ENCODE measurements at places on chromosomes 6 and 20.

DNA sequence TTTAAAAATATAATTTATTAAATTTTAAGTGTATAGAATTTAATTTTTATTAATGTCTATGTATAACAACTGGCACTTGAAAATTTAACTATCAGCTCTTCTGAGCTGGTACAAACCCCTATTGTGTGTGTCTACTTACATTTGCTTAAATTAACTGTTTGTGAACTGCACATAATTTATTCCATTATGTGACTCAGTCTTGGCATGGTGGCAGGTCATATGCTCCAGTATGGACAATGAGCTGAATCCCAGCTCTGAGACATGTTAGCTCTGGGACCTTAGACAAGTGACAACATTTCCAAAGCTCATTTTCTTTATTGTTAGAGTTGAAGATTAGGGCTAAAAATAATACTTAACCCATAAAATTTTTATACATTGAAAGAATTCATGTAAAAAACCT is 526.1 kb upstream of the MARCKS start:
- H3K4me1 ChIP-seq: no peaks in the 10 kb centered on the region
- no peaks in the 10 kb centered on the region for H3K27me3 ChIP-seq
- H3K36me3 ChIP-seq: no peaks in the 10 kb centered on the region

- DNase-seq: no peak
- no peaks in the 10 kb centered on the region for H3K27me3 ChIP-seq
- no peak overlapping the region for H3K27ac ChIP-seq
- H3K4me3 ChIP-seq: no peak overlapping the region
- no peaks in the 10 kb centered on the region for H3K36me3 ChIP-seq
These were observed 176.4 kb downstream of the SOX4 start for GRCh38 chr6:21769968-21770367.

DNA sequence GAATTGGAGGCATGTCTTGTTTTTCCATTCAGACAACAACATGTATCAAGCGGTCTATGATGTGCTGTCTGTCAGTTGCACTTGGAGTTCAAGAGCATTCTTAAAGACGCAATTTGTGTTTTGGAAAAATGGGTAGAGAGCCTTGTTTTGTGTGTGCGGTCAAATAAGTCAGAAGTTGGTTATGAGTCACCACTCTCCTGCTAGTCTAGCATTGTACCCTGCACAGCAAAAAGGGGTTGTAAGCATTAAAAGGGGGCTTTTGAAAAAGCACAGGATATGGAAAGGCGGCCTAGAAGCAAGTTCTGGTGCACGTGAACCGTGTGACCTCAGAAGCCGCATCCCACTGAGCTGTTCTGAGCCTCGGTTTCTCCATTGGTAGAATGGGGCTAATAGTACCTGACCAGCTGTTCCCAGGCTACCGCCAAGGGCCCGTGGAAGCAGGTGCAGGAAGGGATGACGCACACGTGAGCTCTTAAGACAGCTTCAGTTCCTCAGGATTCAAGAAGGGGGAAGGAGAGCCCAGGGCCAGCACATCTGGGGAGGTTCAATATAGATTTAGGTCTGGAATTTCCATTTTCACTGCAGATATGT is 61.6 kb upstream of the SNX9 start:
- peaks cover 24% of the 10 kb centered on the region for H3K4me1 ChIP-seq
- no peak overlapping the region for H3K27ac ChIP-seq
- no peaks in the 10 kb centered on the region for H3K27me3 ChIP-seq
- H3K36me3 ChIP-seq: no peaks in the 10 kb centered on the region

- H3K4me3 ChIP-seq: no peak overlapping the region
- no peak overlapping the region for H3K27ac ChIP-seq
- H3K4me1 ChIP-seq: no peaks in the 10 kb centered on the region
- H3K36me3 ChIP-seq: no peaks in the 10 kb centered on the region
- H3K27me3 ChIP-seq: no peaks in the 10 kb centered on the region
- DNase-seq: no peak
These were observed 54.8 kb downstream of the CAP2 start for GRCh38 chr6:17448165-17448564.

GRCh38 chr6:167833396-167833763 is 6.7 kb downstream of the AFDN start:
- no peak overlapping the region for H3K27ac ChIP-seq
- no peaks in the 10 kb centered on the region for H3K36me3 ChIP-seq
- 0 out of 2 replicates have a peak, but pooled peaks cover 8% of the 10 kb centered on the region for H3K4me1 ChIP-seq

DNA sequence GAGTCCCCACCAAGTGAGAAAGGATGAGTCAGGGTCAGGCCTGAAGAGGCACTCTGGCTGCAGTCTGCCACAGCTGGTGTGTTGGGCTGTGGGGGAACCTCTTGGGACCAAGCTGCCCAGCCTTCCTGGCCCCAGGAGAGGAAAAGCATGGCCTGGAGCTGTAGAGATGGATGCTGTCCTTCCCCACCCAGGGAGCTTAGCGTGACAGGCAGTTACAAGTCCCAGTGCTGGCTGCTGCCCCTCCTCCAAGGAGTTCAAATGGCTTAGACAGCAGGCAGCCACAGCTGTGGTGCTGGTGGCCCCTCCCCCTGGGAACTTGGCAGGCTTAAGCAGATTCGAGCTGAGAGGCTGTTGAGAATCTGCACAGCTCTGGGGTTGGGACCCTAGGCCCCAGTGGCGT is 253.2 kb downstream of the PLCB1 start:
- DNase-seq: no peak
- H3K36me3 ChIP-seq: no peaks in the 10 kb centered on the region
- H3K4me3 ChIP-seq: no peak overlapping the region
- H3K27ac ChIP-seq: no peak overlapping the region
- no peaks in the 10 kb centered on the region for H3K27me3 ChIP-seq

DNA sequence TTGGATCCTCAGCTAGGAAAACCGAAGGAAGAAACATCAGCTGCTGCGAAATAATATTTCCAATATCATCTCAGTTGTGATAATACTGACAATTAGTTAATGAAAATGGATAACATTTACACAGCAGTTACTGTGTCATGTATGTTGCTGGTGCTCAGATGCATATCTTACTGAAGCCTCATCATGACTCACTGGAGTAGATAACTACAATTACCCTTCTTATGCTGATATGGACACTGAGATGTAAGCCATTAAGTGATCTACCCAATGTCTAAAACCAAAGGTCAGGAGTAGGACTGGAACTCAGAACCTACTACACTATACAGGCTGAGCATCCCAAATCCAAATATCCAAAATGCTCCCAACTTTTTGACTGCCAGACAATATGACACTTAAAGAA is 54.7 kb upstream of the LYRM2 start:
- H3K36me3 ChIP-seq: peaks cover 3% of the 10 kb centered on the region
- H3K27me3 ChIP-seq: no peaks in the 10 kb centered on the region
- no peak overlapping the region for H3K27ac ChIP-seq
- no peak for DNase-seq

DNA sequence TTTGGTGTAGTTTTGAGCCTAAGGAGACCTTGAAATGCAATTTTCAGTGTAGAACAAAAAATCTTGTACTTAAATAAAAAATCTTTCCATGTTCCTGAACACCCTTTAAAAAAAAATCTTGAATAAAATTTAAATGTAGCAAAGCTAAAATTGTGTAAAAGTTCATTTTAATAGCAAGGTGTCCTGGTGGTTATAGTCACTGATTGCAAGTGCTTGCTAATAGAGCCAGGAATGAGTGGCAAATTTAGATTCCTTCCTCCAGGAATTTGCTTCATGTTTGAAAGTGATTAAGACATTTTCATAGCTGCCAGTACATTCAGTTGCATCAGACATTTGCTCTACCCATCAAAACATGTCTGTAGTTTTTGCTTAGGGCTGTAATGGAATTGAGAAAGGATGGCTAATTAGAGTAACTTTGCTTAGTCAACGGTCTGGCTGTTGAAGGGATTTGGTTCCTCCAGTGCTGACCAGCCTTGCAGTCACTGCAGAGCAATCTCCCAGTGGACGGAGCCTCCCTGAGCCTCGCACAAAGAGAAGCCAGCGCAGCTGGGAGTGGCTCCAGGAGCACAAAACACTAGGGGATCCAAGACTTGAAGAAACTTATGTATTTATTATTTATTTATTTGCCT is 36.5 kb downstream of the AKAP12 start:
- no peak overlapping the region for H3K4me3 ChIP-seq
- no peaks in the 10 kb centered on the region for H3K4me1 ChIP-seq
- H3K36me3 ChIP-seq: no peaks in the 10 kb centered on the region
- no peaks in the 10 kb centered on the region for H3K27me3 ChIP-seq
- no peak overlapping the region for H3K27ac ChIP-seq
- no peak for DNase-seq

DNA sequence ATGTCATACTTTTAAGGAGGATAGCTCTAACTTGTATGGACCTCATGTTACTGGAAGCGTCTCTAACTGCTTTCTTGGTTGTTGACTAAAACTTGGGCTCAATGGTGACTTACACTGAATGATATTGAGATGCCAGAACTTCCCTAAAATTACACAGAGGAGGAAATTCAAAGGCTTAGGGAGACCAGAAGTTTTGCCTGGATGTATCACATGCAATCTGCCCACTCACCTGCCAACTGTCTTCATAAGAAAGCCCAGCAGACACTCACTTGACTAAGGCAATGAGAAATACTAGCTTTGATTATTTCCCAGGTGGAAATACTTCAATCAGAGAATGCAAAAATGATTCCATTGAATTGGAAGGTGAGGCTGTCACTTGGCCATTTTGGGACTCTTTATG is 51.2 kb upstream of the PDYN start:
- H3K27ac ChIP-seq: no peak overlapping the region
- H3K27me3 ChIP-seq: no peaks in the 10 kb centered on the region
- no peaks in the 10 kb centered on the region for H3K4me1 ChIP-seq
- H3K36me3 ChIP-seq: no peaks in the 10 kb centered on the region
- no peak overlapping the region for H3K4me3 ChIP-seq

GRCh38 chr20:7650086-7650879 is 290.0 kb downstream of the HAO1 start:
- no peaks in the 10 kb centered on the region for H3K36me3 ChIP-seq
- no peaks in the 10 kb centered on the region for H3K27me3 ChIP-seq
- no peaks in the 10 kb centered on the region for H3K4me1 ChIP-seq
- no peak for DNase-seq
- no peak overlapping the region for H3K27ac ChIP-seq

DNA sequence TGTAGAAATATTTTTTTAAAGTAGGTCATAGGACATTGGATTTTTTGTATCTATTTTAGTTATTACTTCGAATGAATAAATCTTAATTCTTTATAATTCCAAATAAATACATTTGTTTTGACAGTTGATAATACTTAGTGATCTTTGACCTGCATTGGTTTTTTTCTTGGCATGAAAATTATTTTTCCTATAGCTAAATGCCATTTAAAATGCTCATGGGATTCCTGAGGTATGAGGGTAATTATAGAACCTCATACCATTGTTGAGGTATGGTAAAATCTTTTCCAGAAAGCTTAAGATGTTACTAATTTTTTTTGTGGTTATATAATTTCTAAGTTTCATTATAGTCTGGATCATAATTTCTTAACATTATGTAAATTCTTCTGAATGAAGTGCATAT is 8.3 kb downstream of the PM20D2 start:
- H3K36me3 ChIP-seq: peaks cover 20% of the 10 kb centered on the region
- no peak overlapping the region for H3K4me3 ChIP-seq
- H3K27me3 ChIP-seq: no peaks in the 10 kb centered on the region

DNA sequence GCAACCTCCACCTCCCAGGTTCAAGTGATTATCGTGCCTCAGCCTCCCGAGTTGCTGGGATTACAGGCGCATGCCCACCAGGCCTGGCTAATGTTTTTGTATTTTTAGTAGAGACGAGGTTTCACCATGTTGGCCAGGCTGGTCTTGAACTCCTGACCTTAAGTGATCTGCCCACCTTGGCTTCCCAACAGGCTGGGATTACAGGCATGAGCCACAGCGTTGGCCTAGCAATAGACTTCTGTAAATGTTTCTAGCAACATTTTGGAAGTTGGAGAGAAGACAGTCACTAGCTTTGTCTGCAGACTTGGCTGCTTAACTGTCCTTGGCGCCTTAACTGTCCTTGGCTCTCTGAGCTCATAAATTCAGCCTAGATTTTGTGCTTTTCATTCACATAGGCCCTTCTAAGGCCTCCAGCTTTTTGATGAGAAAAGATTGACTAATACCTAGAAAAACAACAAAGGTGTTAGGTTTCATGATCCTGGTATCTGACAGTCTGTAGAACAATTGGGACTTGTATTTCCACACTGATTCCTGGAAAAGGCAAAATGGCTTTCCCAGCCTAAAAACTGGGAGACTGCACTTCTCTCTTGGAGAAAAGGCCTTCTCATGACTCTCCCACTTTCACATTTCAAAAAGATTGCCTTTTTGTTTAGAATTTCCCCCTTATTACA is 49.7 kb downstream of the OR2B2 start:
- H3K4me3 ChIP-seq: no peak overlapping the region
- no peaks in the 10 kb centered on the region for H3K27me3 ChIP-seq
- no peak for DNase-seq
- 0 out of 2 replicates have a peak, but pooled peaks cover 3% of the 10 kb centered on the region for H3K4me1 ChIP-seq
- H3K27ac ChIP-seq: no peak overlapping the region
- no peaks in the 10 kb centered on the region for H3K36me3 ChIP-seq

DNA sequence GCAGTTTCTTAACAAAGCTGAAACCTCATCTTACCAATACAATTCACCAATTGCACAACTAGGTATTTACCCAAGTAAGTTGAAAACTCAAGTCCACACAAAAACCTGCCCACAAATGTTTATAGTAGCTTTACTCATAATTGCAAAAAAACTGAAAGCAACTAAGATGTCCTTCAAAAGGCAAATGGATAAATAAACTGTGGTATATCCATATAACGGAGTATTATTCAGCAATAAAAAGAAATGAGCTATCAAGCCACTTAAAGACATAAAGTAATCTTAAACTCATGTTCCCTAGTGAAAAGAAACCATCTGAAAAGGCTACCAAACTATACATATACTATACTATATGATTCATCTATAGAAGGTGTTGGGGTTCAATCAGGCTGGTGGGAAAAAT is 179.7 kb downstream of the HACE1 start:
- no peaks in the 10 kb centered on the region for H3K4me1 ChIP-seq
- no peak overlapping the region for H3K27ac ChIP-seq
- no peak for DNase-seq
- H3K4me3 ChIP-seq: no peak overlapping the region

- H3K4me3 ChIP-seq: no peak overlapping the region
- no peak for DNase-seq
- no peak overlapping the region for H3K27ac ChIP-seq
- H3K4me1 ChIP-seq: peaks cover 8% of the 10 kb centered on the region
- no peaks in the 10 kb centered on the region for H3K36me3 ChIP-seq
- no peaks in the 10 kb centered on the region for H3K27me3 ChIP-seq
These were observed 37.4 kb upstream of the ARMH2 start for GRCh38 chr6:24836109-24836508.

GRCh38 chr6:19664050-19664449 is 173.1 kb upstream of the ID4 start:
- H3K27ac ChIP-seq: no peak overlapping the region
- H3K4me1 ChIP-seq: no peaks in the 10 kb centered on the region
- H3K36me3 ChIP-seq: no peaks in the 10 kb centered on the region
- no peak overlapping the region for H3K4me3 ChIP-seq
- no peak for DNase-seq
- H3K27me3 ChIP-seq: no peaks in the 10 kb centered on the region

DNA sequence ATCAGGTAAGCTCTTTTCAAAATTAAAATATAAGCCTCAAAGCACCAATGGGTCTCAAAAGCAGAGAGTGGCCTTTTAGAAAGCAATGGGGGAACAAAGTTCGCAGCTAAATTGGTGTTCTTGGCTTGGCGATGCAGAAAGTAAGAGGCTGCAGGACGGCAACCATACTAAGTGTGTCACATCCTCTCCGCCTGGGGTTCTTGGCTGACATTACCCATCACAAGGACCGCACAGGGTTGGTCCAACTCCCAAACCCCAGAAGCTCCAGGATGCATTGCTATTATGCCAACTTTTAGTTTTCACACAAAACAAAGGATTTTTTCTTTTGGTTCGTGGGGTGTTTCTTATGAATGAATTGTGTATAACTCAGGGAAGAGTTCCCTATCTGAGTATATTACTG is 124.8 kb downstream of the PRKN start:
- no peak overlapping the region for H3K4me3 ChIP-seq
- H3K27me3 ChIP-seq: no peaks in the 10 kb centered on the region
- no peak overlapping the region for H3K27ac ChIP-seq
- DNase-seq: no peak
- H3K36me3 ChIP-seq: no peaks in the 10 kb centered on the region
- H3K4me1 ChIP-seq: no peaks in the 10 kb centered on the region
